ENCODE measurements at places on chromosomes 6 and 20.

DNA sequence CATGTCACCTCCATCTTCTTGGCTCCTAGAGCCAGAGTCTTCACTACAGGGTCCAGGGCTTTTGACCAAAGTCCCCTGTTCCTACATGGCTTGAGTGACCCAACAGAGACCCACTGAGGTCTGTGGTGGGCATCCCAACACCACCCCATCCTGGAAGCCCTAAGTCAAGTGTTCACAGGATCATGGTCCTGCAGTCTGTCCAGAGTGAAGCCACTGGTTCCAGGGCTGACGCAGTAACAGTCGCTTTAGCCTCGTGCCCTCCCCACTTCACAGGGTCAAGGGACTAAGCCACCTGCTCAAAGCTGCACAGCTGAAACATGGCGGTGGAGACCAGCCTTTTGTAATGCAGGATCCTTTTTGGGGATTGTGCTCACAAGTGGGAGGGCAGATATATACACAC lies 133.9 kb downstream of the JPH2 start:
- DNase-seq: no peak

GRCh38 chr6:7161845-7162244 lies 54.1 kb downstream of the RREB1 start:
- no peak for DNase-seq

DNA sequence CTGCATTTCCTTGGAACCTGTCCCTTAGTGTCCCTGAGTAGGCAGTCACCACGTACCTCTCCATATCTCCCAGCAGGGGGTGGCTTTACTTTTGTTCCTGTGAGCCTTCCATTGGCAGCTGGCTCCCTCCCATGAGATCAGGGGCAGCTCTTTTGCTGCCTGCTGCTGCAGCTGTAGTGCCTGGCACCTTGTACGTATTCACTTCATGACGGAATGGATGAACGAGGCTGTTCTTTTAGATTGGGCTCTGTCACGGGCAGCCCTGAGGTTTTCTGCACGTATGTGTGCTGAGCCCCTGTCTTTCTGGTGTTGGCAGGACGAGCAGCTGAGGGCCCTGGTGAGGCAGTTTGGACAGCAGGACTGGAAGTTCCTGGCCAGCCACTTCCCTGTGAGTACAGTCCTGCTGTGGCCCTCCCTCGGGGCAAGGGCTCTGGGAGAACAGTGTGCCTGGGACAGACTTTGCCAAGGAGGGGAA lies 14.6 kb downstream of the MYBL2 start:
- no peak for DNase-seq

DNA sequence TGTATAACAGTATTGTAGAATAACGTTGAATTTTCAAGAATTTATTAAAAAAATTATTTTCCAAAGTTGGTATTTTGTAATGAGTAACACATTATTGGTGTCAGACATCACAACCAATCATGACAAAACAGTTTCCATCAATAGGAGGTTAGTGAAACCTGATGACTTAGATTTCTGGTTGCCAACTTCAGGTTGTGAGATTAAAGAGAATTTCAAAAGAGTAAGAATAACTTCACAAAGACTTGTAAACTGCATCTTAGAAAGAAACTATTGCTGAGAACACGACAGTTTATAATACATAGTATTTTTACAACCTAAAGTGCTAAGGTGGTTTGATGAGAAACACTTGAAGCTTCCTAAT lies 159.2 kb upstream of the ARG1 start:
- no peak for DNase-seq

GRCh38 chr6:161949531-161949930 lies 675.7 kb upstream of the AGPAT4 start:
- DNase-seq: no peak

DNA sequence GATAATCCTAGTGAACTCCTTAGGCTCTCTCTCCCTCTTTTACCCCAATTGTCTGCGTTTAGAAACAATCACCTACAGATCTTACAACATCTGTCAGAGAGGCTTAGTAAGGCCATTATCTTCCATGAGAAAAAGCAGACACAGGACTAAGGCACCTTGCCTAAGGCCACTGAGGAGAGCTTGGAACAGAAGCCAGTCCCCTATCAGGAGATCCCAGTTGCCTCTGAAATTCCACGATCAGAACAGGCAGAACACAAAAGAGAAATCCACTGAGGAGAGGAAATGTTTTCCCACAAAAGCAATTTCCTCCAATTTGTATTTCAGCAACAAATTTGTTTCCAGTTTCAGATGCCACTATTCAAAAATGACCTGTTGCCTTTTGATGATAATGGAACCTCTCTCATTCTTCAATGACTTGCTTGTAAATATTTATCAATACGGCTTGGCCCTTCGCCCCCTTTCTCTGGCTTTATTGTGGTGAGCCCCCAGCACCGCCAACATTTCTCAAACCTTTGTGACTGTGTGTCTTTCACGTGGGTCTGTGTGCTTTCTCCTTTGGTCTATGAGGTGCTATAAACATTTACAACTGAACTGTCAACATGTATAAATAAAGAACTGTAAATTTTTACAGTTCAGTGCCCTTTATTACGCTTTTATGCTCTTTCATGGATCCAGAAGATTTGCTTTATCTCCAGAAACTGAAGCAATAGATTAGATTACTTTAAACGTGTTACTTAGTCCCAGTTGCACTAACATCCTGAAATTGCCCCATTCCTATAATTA lies 187.8 kb upstream of the PHACTR1 start:
- no peak for DNase-seq

DNA sequence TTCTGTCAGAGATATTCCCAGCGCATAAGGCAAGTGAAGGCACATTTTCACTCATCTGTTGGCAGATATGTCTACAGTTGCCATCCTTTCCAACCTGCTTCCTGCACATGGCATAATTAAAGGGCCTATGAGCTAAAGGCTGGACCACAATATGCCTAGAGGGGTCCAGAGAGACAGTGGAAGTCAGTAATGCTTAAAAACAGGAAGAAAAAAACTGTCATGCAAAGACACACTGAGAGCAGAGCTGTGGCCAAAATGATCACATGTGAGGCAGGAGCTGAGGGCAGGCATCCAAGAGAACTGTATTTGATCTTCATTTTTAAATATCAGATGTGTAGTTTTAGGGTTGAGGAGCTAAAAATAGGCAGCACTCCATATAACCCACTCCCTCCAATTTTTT lies 125.0 kb upstream of the BACH2 start:
- DNase-seq: no peak

DNA sequence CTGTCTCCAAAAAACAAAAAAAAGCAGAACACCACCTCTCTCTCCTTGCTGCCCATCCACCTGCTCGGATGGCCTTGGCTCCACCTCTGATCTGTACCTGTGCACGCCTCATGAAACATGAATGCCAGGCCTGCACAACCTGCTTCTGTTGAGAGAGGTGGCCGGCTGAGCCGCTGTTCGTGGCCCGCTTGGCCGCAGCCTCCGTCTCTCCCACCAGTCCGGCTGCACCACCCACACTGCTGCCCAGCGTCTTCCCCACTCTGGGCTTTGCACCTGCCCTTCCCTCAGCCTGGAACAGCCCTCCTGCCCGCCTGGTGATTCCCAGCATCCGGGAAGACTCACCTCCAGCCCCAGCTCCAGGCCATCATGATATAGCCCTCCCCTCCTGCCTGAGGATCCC lies 12.2 kb upstream of the ZBTB46 start:
- DNase-seq: no peak

DNA sequence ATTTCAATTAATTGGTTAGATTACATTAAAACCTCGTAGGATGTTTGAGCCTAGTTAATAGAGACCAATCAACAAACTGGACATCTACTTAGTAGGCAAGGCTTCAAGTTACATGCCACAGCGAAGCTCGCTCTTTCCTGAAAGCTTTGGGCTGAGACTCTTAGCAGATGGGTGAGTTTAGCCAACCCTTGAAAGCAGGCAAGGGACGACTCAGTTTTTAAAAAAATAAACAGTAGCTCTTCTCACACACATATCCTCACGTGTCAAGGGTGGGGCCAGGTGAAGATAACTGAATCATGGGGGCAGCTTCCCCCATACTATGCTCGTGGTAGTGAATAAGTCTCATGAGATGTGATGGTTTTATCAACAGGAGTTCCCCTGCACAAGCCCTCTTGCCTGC lies 775 bp downstream of the MTFR2 start:
- no peak for DNase-seq

DNA sequence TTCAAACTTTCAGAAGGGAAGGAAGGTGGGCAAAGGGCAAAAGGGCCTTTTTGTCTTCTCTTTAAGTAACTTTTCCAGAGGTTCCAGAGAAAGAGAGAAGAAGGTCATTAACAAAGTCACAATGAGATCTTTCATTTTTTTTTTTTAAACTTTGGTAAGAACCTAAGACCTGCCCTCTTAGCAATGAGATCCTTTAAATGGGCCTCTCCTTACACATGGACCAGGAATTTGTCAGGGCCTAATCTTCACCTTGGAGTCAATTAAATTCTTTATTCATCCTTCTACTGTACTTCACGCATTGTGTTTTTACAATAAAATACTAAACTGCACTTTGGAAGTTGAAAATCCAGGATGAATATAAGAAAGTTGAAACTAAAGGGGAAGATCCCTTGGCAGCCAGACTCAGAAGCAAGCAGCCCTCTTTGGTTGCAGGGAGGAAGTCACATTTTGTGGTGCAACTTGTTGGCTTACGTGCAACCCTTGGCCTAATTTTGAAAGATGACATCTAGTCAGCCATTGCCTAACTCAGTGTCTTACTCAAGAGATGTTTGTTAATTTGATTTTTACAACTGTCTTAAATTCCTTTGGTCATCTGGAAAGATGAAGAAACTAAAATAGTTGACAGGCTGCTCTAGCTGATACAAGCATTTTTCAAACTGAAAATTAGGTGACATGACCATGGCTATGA lies 11.9 kb upstream of the TMEM170B start:
- DNase-seq: no peak

DNA sequence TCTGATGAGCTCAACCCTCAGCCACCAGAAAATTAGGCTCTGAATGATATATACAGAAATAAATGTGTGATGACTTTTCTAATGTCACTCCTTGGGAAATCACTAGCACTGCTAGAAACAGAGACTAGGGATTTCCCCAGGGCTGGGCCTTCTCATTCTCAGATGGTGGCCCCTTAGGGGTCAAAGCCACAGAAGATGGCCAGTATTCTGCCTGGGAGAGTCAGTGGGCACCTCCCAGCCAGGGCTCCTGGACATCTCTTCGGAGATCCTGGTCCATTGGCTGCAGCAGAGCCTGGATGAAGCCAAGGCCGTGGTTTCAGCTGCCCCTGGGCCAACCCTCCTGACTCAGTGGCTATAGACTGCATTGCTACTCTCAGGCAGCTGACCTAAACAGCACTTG lies 276.9 kb upstream of the SUPT3H start:
- no peak for DNase-seq

- no peak for DNase-seq
Measured at GRCh38 chr20:58609026-58609425, 42.1 kb upstream of the STX16 start.

GRCh38 chr6:158251565-158251964 lies 60.7 kb upstream of the TULP4 start:
- DNase-seq: no peak

- DNase-seq: no peak
Measured at GRCh38 chr6:144581812-144582537, 296.8 kb downstream of the UTRN start.

GRCh38 chr20:41617059-41617901 lies 897 bp downstream of the CHD6 start:
- no peak for DNase-seq

GRCh38 chr6:128240024-128240428 lies 280.4 kb downstream of the PTPRK start:
- no peak for DNase-seq

GRCh38 chr6:44339763-44340625 lies 2.5 kb upstream of the SPATS1 start:
- no peak for DNase-seq

All from NCI-H1930 (cell line).